Activated CD4-positive, alpha-beta T cell treated with anti-CD3 and anti-CD28 coated beads, Interleukin-10, Interleukin-2, amounts not matched to agents 100 ng/mL and 50 ng/mL, durations not matched to agents 16 hours and 8 hours (primary cell): ENCODE measurements at places on chromosomes 1 and 21.

DNA sequence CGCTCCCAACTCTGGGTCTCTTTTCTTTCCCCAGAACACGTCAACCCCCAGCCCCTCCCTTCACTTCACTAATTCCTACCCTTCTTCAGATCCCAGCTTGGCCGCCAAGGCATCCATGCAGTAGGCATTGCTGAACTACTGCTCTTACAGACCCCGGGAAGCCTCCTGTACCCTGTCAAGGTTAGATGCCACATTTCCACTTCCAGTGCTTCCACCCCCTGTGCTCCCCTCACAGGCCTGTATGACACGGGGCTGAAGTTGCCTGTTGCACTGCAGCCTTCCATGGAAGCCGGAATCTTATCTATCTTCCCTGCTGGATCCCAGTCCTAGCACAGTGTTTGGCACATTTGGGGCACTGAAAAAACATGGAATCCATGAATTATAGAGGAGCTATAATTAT lies 99.0 kb upstream of the SOD1 start:
- no peak for DNase-seq

GRCh38 chr1:170247751-170248521 lies 102.2 kb downstream of the NTMT2 start:
- peak; percentile 53 for DNase-seq

- no peak for DNase-seq
Observed at GRCh38 chr1:1082776-1083415, 8.8 kb upstream of the RNF223 start.

DNA sequence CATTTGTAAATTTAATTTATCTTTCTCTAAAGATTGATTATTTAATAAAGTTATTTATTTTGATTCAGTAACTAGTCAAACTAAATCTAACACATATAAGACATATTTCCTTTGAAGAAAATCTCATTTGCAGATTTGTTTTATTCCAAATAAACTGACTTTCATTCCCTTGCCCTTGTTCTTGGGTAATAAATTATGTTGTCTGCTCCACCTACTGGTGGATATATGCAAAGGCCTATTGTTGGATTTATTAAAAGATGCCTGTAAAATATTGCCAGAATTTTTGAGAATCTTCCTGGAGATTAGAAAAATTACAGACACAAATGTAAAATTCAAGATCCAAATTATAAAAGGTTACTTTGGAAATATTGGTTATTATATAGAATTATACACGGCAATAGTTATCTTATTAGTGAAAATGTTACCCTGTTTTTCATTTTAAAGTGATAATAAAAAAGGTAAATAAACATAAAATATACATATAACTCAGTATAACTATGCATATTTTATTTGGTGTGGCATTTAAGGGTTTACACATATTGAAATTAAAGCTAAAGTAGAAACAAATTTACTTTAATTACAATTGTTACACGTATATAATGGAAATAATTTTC lies 116.1 kb downstream of the SPATA17 start:
- DNase-seq: peak; percentile 30

GRCh38 chr1:111475701-111476100 lies 1.9 kb downstream of the C1orf162 start:
- DNase-seq: peak; percentile 90

GRCh38 chr21:43322805-43323204 lies 104.1 kb downstream of the SIK1 start:
- no peak for DNase-seq

- no peak for DNase-seq
Observed at GRCh38 chr1:67721650-67722291, 36.8 kb downstream of the GADD45A start.

- no peak for DNase-seq
Observed at GRCh38 chr1:54754045-54754444, 10.3 kb downstream of the PARS2 start.

- peak; percentile 19 for DNase-seq
Observed at GRCh38 chr1:86389307-86389706, 6.8 kb downstream of the ODF2L start.

GRCh38 chr1:219805191-219805590 lies 123.2 kb downstream of the SLC30A10 start:
- no peak for DNase-seq

DNA sequence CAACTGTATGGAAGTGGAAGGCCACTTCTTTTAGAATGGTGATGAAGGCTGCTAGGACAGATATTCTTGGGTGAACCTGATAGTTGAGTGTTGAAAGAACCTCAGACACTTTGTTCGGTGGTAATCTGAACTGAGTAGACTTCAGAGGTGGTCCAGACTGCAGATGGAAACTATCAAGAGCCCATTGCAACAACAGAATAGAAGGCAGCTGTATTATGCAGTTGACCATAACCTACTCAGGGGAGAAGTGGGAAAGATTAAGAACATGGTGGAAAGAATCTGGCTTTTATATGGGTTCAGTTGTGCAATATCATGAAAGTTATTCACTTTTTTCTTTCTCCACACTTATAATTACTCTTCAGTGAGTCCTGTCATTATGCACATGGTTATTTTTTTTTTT lies 194.0 kb downstream of the KCNK2 start:
- DNase-seq: no peak

DNA sequence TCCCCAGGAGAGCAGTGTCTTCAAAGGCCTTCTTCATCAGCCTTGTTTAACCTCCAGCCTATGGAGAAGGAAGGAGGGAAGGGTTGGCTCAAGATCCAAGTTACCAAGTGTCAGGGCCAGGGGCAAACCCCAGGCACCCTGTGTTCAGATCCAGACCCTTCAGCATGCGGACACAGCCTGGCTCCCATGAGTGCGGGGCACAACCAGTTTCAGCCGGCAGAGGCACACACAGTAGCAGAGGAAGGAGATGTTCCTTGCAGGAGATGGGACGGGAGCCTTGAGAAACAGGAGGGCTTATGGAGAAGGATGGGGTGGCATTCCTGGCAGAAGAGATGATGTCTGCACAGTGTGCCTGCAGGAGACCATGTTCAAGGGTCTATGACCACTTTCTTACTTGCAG lies 161.7 kb upstream of the EDN2 start:
- DNase-seq: no peak

- DNase-seq: no peak
Observed at GRCh38 chr1:155166051-155166470, 7.0 kb downstream of the KRTCAP2 start.

GRCh38 chr1:179996099-179996498 lies 41.5 kb downstream of the CEP350 start:
- peak; percentile 21 for DNase-seq

DNA sequence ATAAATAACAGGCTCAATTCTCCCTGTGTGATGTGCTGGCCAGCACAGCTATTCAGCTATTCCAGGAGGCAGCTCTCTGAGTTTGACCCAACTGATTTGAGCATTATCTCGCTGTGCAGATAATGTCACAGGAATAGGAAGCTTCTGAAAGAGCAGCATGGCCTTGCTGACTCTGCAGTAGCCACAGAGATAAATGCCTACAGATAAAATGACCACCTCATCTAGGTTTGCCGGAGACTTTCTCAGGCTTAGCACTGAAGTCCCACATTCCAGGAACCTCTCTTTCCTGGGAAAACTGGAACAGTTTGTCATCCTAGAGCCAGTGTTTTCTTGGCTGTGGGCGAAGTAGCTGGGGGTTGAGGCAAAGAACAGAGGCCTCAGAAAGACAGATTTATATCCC lies 98.9 kb downstream of the MRPL39 start:
- no peak for DNase-seq

- DNase-seq: no peak
Observed at GRCh38 chr1:197218857-197219256, 49.2 kb upstream of the CRB1 start.

- DNase-seq: peak; percentile 49
Observed at GRCh38 chr1:55375617-55376258, 160.6 kb upstream of the USP24 start.

GRCh38 chr21:42465008-42465802 lies 30.8 kb downstream of the RSPH1 start:
- no peak for DNase-seq

- DNase-seq: no peak
Observed at GRCh38 chr1:236560213-236560771, 36.5 kb downstream of the LGALS8 start.

GRCh38 chr1:238254935-238255334 lies 364.2 kb upstream of the ZP4 start:
- DNase-seq: no peak

DNA sequence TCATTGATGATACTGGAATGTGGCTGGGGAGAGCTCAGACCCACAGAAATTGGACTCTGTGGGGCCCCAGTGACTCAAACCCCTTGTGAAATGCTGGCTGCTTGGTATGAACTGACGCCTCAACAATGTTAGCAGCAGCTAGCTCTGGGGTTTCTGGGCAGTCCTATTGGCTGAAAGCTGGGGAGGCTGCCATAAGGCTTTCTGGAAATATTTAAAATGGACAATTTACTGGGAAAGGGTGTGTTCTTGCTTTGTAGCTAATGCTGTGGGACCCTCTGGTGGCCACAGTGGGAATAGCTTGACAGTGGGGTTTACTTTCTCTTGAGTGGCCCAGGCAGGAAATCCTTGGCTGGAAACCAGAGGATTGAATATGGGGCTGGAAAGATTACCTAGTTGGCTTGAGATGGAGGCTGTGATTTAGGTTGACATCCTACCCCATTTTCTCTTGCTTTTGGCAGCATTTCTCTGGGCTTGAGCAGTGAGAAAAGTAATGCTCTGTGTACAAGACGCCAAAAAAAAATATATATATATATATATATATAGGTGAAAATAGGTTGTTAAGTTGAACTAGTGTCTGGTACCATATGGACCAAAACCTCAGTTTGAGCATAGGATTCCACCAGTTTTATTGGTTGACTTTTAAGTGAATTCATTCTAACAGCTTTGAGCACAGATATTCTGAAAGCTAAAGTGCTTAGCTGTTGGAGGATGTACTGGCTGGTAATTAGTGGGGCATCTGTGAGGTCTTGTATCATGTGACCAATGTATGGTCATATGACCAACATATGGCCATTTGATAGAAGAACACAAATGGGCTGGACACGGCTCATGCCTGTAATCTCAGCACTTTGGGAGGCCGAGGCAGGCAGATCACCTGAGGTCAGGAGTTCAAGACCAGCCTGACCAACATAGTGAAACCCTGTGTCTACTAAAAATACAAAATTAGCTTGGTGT lies 8.2 kb upstream of the S100A10 start:
- DNase-seq: peak; percentile 79

DNA sequence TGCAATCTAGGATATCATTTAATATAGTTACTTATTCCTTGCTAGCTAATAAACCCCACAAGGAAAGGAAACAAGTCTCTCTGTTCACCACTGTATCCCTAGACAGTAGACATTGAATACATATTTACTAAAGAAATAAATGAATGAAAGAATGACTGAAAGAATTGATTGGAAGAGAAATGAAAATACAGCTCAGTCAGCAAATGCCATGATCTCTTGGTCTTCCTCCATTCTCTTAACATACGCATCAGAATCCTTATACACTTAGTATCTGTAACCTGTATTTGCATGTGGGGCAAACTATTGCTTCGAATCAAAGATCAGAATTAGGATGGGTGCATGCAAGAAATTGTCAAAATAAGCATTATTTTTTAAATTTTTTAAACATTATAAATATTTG lies 500.8 kb upstream of the ADGRL2 start:
- DNase-seq: no peak

DNA sequence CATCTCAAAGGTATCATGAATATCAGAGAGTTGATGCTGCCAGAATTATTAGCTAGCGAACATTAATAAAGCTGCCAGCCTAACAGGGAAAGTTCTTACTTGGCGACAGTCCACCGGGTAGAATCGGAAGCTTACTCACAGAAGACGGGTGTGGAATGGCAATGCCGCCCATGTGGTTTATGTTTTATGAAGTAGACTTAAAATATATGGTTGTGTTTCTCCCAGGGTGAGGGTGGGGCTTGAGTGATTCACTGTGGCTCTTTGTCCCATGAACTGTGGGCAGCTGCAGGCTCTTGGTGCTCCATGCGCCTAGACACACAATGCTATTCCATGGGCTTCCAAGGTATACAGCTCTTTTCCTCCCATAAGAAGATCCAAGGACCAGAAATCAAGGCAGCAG lies 162.7 kb downstream of the PIGK start:
- no peak for DNase-seq

- DNase-seq: no peak
Observed at GRCh38 chr1:157178490-157178889, 40.3 kb upstream of the ETV3 start.

DNA sequence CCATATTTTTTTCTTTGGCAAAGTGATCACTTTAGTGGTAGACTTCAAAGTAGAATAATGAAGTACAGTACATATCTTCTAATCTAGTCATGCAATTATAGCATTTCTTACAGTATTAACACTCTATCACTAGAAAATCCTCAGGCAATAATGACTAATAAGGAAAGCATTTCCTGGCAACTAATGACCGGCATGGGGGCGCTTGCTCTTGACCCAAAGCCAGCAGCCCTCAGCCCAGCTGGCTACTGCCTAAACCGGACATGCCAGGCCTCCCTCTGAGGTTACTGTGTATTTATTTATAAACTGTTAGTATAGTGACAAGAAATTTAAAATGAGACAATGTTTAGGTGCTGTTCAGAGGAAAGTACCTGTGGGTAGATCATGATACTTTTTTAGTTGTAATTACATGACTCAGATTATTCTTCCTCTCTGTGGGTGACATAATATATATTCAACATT lies 633.8 kb downstream of the PTPRC start:
- DNase-seq: peak; percentile 24

- no peak for DNase-seq
Observed at GRCh38 chr1:158153746-158154444, 26.8 kb upstream of the CD1D start.

DNA sequence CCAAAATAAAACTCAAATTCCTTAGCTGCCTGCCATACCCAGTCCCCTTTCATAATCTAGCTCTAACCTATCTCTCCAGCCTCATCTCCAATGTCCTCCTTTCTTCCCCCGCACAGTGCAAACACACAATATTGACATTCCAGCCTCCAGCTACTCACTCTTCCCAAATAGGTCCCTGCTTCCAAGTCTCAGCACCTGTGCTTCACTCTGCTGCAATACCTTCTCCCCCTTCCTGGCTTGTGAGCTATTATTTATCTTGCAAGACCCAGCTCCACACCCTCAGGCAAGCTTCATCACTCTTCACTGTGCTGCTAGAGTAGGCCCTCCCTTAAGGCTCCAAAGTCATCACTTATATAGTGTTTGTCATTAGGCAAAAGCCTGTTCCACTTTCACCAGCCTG lies 9.7 kb downstream of the PLPP3 start:
- DNase-seq: no peak

DNA sequence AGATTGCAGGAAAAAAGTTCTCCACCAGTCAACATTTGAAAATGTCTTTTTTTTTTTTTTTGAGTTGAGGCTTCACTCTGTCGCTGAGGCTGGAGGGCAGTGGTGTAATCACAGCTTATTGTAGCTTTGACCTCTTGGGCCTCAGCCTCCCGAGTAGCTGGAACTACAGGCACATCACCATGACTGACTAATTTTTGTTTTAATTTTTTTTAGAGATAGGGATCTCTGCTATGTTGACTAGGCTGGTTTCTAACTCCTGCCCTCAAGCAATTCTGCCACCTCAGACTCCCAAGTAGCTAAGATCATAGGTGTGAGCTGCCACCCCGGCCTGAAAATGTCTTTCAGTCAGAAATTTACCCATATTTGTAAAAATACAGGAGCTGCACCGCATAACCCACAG lies 30.6 kb upstream of the USP24 start:
- no peak for DNase-seq

GRCh38 chr1:31658721-31659120 lies 14.0 kb upstream of the PEF1 start:
- DNase-seq: no peak
